NCI-H524 (cell line): ENCODE measurements at places on chromosomes 3 and 15.
A peak's percentile ranks its signal among the peaks of the same experiment; 100 is the strongest.

GRCh38 chr3:40186508-40186907 lies 123.0 kb upstream of the EIF1B start:
- DNase-seq, result no peak

DNA sequence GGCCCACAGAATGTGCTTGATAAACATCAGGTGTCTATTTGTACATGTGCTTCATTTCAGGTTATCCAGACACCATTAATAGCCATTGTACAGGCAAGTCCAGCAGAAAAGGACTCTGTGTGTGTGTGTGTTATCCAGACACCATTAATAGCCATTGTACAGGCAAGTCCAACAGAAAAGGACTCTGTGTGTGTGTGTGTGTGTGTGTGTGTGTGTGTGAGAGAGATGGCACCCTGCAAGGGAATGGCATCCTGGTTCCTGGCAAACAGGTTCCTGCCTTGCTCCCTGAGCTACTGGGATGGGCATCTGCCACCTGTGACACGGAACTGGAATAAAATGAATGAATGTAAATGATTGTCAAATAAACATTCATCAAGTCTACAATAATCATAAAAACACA lies 11.7 kb downstream of the SUCLG2 start:
- DNase-seq, result no peak

DNA sequence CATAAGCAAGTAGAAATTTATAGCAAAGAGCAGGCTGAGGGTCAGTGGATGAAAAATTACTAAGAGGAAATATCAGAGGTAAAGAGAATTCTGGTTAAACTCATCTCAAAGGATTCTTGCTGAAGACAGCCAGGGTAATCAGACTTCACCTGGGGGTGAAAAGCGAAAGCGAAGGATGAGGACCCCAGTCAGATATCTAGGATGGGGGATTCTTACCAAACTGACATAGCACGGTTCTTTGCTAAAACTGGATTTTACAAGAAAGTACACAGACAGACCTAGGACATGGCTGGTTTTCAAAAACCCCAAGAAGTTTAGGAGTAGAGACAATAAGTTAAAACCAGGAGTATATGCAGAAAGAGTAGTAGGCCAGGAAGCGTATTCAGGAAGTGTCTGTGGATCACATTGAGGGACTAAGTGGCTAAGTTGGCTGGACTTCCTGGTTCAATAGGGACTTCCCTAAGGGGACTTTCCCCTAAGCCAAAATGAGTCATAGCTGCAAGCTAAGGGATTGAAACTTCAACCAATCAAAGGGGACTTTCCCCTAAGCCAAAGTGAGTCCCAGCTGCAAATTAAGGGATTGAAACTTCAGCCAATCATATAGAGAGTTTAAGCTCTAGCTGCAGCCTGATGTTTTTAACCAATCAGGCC lies 2.4 kb upstream of the CFAP91 start:
- DNase-seq, result no peak

- DNase-seq, result no peak
Observed at GRCh38 chr3:115580566-115580965, 42.7 kb upstream of the GAP43 start.

GRCh38 chr15:82186719-82187406 lies 75.7 kb downstream of the EFL1 start:
- no peak for DNase-seq

GRCh38 chr3:23002836-23003732 lies 200.0 kb upstream of the UBE2E2 start:
- peak; percentile 50 for DNase-seq

GRCh38 chr3:123380261-123380660 lies 68.6 kb downstream of the ADCY5 start:
- DNase-seq, result no peak

- peak; percentile 48 for DNase-seq
Observed at GRCh38 chr15:67068710-67069400, 3.5 kb downstream of the SMAD3 start.

DNA sequence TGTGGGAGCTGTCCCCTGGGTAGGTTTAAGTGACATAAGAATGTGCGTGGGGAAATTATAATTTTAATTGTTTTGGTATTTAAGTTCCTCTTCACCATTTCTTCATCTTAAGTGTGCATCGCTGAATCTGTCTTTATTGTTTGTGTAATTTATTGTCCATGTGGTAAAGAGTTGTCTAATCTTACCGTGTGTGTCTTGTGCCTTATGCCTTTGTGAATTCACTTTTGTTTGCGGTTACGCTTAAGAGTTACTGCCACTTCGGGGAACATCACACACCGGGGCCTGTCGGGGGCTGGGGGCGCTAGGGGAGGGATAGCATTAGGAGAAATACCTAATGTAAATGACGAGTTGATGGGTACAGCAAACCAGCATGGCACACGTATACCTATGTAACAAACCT lies 767 bp downstream of the WDR48 start:
- DNase-seq, result no peak

- no peak for DNase-seq
Observed at GRCh38 chr3:134897391-134898141, 102.5 kb downstream of the EPHB1 start.

DNA sequence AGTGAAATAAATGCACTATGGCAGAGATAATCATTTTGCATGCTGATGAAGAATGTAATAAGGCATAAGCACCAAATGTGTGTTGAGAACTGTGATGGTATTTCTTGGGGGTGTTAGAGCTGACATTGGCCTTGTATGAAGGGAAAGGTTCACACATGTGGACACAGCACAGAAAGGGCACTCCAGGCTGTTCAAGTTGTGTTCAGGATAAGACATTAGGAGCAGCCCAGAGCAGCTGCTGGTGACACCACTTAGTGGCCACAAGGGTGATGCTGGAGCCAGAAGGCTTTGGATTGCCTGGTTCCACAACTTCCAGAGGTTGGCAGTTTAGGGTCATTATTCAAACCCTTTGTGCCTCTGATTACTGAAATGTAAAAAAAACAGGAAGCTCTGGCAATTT lies 155.4 kb downstream of the GOLGA6L6 start:
- no peak for DNase-seq

DNA sequence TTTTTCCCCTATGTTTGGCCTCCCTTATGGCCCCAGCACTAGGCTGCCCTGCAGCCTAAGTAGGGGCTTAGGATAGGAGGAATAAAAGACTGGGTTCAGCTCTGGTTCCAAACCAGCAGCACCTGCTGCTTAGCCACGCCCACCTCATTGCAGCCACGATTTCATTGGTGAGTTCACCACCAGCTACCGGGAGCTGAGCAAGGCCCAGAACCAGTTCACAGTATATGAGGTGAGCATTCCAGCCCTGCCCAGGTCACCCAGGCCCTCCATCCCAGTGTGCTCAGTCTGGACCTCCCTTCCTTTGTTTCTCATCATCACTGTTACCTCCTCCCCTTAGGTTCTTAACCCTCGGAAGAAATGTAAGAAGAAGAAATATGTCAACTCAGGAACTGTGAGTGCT lies 11.5 kb downstream of the CPNE9 start:
- no peak for DNase-seq

DNA sequence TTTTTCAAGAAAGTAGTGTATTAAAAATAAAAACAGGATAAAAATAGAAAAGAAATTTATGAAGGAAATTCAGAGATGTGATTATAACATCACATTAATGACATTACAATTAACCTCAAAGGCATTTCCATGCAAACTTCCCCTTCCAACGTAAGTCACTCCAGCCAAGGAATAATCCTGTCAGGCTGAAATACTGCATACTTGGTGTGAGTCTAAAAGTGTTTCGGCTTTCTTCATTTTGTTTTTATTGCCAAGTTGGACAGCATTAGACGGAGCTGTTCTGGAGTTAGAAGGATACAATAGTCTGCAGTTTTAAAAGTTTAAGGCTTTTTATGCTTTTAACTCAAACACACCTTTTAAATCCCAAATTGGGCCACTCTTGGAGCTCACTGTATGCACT lies 435.0 kb downstream of the MECOM start:
- no peak for DNase-seq

DNA sequence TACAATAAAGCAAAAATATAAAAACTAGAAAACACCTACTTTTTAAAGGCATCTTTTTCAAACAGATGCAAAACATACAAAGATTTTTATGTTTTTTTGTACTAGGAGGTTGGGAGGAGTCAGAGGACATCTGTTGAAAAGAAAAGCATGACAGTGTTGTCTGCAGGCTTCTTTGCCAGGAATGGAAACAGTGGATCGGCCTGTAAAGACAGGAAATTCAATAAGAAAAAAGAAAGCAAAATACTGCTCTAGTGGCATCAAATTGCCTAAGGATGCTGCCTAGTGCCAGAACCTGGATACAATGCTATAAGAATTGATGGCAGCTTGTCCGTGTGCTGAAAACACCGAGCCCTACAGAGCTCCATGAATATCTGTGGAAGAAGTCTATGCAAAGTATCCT lies 69.9 kb downstream of the TBC1D5 start:
- DNase-seq, result no peak

- DNase-seq, result peak; percentile 4
Observed at GRCh38 chr3:131568460-131568859, 65.7 kb upstream of the MRPL3 start.

GRCh38 chr3:144402430-144402829 lies 430.8 kb downstream of the DIPK2A start:
- no peak for DNase-seq

GRCh38 chr15:71334873-71335272 lies 219.6 kb downstream of the THSD4 start:
- DNase-seq, result peak; percentile 45

GRCh38 chr15:77144026-77144425 lies 73.1 kb upstream of the TSPAN3 start:
- DNase-seq, result no peak

DNA sequence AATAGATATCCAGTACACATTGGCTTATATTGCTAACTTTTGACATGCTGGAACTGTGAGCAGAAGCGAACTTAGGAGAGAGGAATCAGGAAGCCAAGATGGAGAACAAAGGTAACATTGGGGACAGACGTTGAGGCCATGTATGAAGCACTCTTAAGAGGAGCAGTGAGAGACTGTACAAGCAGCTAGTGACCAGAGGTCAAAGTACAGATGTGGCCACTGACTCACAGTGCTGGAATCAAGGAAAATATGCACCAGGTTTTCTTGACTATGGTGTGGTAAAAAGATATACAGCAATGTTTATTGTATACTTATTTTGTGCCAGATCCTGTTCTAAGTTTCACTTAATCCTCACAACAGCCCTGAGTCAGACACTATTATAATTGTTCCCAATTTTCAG lies 2.0 kb upstream of the IL20RB start:
- no peak for DNase-seq

- no peak for DNase-seq
Observed at GRCh38 chr3:44159696-44160300, 81.9 kb upstream of the TOPAZ1 start.

DNA sequence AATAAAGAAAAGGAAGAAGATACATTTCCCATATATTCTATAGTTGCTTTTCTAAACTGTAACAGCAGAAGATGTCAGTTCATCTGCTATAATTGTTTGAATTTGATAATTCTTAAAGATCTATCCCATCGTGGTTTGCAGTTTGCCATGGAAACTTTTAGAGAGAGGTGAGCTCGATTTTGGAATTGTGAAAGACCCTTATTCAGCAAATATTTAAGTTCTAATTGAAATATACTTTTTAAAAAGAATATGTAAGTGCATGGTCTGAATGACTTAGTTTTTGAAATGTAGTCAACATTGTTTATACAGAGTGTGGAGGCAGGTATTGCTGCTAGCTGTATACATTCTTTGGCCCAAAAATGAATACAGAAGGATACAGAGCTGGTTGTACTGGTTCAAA lies 127.7 kb downstream of the PDE8A start:
- DNase-seq, result no peak

DNA sequence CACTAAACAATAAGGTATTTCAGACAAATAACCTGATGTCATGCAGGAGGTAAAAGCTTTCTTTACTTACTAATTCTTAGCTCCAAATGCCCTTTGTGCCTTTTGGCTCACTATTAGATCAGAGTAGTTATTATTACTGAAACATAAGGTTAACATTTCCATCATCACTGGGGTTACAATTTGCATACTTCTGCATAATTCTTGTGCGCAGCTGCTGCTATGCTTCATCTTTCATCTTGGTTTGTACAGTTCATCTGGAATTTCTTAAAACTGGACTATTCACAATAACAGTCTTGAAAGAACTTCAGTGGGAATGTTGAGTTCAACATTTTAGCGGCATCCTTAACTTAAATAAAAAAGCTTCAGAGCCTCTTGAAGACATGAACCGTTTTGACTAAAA lies 383.2 kb upstream of the ADAMTS9 start:
- no peak for DNase-seq

DNA sequence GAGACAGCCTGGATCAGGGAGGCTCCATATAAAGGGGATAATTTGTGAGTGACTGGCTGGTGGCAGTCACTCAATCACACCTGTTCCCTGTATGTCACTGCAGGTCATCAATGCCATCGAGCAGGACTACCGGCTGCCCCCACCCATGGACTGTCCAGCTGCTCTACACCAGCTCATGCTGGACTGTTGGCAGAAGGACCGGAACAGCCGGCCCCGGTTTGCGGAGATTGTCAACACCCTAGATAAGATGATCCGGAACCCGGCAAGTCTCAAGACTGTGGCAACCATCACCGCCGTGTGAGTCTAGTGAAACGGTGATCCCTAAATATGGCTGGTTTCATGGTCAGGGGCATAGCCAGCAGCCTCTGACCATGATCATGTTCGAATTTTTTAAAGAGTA lies 453.2 kb downstream of the EPHB1 start:
- no peak for DNase-seq

GRCh38 chr3:77468626-77469020 lies 428.7 kb downstream of the ROBO2 start:
- no peak for DNase-seq

- DNase-seq, result no peak
Observed at GRCh38 chr3:14228681-14229470, 50.3 kb downstream of the LSM3 start.

DNA sequence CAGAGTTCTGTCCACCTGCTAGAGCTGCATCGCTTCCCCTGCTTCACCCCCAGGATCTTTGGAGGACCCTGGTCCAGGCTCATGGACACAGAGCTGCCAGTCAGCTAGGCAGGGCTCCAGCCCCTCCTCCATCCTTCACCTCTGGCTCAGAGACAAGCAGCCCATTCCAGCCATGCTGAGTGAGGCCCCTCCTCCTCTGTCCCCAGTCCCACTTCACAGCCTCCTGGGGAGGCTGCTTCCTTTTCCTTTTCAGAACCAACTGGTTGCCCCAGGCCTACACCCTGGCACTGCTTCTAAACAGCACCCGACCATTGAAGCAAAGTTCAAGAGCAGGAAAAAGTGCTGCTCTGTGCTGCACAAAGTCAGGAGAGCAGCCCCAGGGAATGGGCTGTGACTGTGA lies 22.2 kb downstream of the IQSEC1 start:
- DNase-seq, result no peak

DNA sequence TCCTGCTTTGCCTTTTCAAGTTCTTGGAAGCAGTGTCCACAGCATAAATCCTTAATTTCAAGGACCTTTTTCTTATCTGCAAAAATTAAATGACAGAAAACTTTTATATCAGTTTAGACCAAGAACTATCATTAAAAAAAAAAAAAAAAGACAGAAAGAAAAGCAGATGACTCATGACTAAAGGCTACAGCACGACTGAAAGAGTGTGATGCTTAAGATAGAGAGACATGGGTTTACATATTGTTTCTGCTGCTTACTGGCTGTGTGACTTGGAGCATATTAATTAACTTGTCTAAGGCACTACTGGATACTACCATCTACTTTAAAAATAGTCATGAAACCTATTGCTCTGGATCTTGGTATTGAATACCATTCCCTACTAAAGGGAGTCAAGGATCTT lies 62.3 kb downstream of the CEP152 start:
- no peak for DNase-seq

GRCh38 chr15:69093127-69093526 lies 67.3 kb upstream of the GLCE start:
- DNase-seq, result no peak

GRCh38 chr3:61897848-61898247 lies 336.5 kb downstream of the PTPRG start:
- DNase-seq, result no peak
